ENCODE measurements at places on chromosomes 12 and 14.

DNA sequence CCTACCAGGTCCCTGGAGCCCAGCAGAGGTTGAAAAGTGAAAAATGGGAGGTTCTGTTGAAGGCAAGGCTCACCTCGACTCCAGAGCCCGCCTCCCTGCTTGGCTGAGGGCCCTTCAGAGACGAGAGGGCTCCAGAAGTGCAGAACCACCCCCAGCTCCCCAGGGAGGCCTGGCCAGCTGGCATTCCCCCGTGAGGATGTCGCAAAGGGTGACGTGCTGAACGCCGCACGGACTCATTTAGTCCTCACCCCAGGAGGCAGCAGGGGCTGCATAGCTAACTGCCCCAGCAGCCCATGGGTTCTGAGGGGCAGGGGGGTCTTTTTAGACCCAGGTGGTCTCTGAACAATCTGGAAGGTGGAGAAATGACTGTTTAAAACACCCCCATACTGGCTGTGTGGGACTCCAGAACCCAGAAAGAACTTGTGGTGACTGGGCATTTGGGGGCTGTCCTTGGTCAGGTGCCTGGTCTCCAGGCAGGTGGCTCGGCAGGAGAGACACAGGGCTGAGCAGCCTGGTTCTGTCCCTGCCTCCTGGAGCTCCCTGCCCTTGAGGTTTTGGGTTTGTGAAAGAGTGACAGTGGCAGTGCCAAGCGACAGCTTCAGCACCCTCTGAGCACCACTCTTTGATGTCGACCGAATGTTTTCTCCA lies 32.0 kb downstream of the ANAPC7 start:
- no peak for DNase-seq

- no peak for DNase-seq
These were observed 388.6 kb downstream of the RAD51B start for GRCh38 chr14:68208218-68208617.

DNA sequence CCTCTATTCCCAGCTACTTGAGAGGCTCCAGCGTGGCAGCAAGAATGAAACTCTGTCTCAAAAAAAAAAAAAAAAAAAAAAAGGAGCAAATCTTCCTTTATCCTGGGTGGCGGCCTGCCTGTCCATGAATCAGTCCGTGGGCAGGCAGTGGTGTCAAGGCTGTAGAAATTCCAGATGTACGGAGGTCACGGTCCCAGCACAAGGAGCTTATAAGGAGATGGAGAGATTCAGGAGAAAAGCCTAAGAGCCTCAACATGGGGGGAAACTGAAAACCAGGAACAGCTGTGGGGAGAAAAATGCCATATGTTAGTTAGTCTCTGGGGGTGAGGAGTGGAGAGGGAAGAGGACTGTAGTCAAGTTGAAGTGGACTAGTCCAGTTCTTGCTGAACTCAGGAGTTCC lies 130.5 kb upstream of the CRY1 start:
- no peak for DNase-seq

GRCh38 chr12:53868511-53868986 lies 70.1 kb upstream of the HOXC13 start:
- no peak for DNase-seq

DNA sequence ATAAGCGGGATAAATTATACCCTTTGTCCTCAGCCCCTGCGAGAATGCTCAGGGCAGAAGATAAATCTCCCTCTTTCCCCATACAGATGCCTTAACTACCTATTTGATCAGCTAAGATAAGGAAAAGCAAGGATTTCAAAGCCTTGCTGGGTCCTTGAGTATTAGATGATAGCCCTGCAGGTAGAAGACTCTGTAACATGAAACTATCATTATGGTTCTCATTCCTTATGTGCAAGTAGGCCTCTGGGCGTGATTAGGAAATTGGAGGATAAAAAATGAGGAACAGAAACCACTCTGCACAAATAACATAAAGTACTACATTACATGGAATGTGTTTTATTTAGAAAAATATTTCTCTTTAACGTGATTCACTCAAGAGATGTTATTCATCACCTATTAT lies 14.5 kb upstream of the WDR89 start:
- DNase-seq, result no peak

DNA sequence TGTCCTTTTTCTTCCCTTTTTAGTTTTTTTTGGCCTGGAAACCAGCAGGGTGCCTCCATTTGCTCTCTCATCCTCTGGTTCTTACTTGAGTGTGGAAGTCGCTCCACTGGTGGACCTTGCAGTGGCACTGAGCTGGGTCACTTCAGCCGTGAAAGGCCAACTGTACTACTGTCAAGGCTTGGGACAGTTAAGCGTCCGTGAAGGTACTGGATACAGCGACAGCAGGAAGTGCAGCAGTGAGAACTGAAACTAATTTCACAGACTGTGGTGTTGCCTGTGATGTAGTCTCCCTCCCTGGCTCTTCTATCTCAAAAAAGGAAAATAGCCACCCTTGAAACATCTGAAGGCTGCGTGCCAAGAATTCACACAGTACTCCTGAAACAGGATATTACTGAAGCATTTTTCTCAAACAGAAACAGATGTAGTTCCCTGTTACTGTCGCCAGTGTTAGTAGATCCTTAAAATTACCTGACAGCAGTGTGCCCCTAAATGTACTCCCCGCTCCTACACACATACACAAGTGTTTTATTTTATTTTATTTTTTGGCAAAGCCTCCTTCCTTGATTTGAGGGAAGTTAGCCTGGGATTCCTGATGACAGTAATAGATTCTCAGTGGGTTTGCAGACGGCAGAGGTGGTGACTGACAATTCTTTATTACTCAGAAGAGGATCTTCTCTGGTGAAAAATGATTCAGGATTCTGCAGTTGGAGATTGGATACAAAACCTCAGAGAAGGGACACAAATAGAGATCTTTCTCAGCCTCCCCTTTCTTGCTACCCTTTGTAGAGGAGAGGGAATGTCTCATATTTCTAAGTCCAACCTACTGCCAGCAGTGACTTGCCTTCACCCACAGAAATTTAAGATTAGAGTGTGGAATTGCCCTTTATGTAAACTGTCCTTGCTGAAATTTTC lies 4.4 kb downstream of the SUSD6 start:
- DNase-seq, result no peak

GRCh38 chr12:4243091-4243490 lies 30.5 kb upstream of the CCND2 start:
- DNase-seq, result no peak

DNA sequence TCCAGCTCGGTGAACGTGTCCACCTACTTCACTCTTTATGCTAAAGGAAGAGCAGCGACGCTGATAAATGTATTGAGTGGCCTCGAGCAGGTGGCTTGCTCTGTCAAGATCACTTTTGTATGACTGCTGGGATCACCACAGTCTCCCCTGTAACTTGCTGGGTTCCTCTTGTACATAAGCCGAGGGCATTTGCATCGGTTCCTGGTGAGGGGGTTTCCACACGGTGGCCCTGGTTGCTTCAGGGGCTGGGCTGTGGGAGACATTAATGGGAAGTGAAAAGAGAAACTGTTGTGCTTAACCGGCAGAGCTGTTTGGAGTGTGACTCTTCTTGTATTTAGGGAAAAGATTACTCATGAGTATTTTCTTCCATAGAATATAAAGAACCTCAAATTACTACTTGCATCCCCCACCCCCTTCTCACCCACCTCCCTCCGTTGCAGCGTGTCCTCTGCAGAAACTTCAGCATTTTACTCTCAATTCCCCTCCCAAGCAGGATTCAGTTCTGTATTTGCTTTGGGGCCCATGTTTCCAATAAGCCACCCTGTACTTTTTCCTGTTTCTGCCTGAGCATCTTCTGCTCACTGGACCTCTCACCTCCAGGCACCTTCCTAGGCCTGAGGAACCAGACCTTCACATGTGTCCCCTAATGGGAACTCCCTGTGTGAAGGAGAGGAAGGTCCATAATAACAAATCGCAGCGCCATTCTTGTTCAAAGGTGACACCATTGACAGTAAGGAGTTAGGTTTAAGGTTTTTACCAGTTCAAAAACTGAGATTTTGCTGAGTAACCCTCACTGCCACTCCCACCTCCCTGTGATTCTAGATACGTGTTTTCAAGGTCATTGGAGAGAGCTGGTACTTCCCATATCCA lies 187.0 kb downstream of the ETV6 start:
- DNase-seq, result peak; percentile 76

DNA sequence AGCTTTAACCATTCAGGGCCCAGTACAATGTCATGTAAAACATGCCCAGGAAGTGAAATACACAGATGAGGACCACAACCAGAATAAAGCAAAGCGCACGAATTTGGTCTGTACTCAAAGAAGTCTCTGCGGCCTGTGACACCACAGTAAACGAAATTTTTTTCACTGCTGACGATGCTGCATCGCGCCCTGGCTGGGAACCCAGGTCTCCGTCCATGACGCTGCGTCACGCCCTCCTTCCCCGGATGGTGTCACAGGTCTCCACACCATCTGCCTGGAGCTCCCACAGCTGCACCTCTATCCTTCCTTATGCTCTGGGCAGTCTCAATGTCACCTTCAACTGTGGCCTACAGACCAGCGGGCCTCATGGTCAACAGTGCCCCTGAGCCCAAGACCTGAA lies 17.8 kb downstream of the ANKLE2 start:
- DNase-seq, result no peak

GRCh38 chr14:93319494-93319893 lies 13.3 kb downstream of the BTBD7 start:
- DNase-seq, result no peak

DNA sequence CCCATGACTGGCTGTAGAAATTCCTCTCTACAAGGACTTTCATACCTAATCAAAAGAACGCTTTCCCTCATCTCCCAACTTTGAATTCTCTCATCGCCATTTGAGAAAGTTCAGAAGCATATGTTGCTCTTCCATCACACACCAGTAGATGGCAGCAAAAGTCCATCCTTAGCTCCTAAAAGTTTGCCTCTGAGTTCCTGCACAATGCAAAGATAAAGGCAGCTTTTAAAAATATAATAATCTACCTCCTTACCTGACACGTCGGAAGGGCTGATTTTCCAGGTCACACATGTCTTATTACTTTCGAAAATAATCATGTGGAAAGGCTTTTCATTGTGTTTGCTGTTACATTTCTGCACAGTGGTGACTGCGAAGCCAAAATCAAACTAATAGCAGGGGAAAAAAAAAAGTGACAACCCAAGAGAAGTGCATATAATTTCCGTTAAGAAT lies 456.7 kb upstream of the SEL1L start:
- no peak for DNase-seq

Data from activated T-cell treated with anti-CD3 and anti-CD28 coated beads, Interleukin-2, amount 50 U/mL, for 24 hours (primary cell).